ENCODE measurements at places on chromosomes 2 and 18.

- H3K27ac ChIP-seq, result no peak overlapping the region
- no peak for DNase-seq
- H3K4me1 ChIP-seq, result no peaks in the 10 kb centered on the region
- no peaks in the 10 kb centered on the region for H3K27me3 ChIP-seq
- no peaks in the 10 kb centered on the region for H3K36me3 ChIP-seq
Observed at GRCh38 chr2:178681081-178681480, 126.1 kb downstream of the TTN start.

GRCh38 chr2:72953976-72954375 is 36.7 kb downstream of the EMX1 start:
- H3K4me3 ChIP-seq, result no peak overlapping the region
- DNase-seq, result no peak
- no peak overlapping the region for H3K27ac ChIP-seq
- H3K4me1 ChIP-seq, result no peaks in the 10 kb centered on the region
- no peaks in the 10 kb centered on the region for H3K36me3 ChIP-seq

- H3K27me3 ChIP-seq, result no peaks in the 10 kb centered on the region
- DNase-seq, result no peak
- no peaks in the 10 kb centered on the region for H3K4me1 ChIP-seq
- no peaks in the 10 kb centered on the region for H3K36me3 ChIP-seq
- no peak overlapping the region for H3K4me3 ChIP-seq
Observed at GRCh38 chr2:134252092-134252750, 1.7 kb upstream of the MGAT5 start.

GRCh38 chr2:172677363-172677762 is 58.3 kb upstream of the RAPGEF4 start:
- H3K4me3 ChIP-seq, result no peak overlapping the region
- H3K27ac ChIP-seq, result no peak overlapping the region
- DNase-seq, result no peak
- H3K27me3 ChIP-seq, result no peaks in the 10 kb centered on the region
- H3K4me1 ChIP-seq, result no peaks in the 10 kb centered on the region

DNA sequence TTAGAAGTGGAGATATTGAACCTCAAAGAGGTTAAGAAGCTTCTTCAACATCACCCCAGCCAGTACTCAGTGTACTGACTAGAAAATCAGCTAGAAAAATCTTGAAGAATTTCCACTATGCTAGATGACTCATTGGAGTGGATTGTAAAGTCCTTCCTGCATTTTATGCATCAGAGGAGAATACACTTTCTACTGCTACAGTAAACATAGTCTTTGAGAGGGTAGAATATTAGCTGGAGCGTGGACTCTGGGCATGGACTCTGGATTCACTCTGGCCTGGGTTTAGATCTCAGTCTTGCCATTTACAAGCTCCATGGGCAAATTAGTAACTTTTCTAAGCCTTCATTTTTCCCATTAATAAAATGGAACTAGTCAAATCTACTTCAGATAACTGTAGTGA is 215.9 kb downstream of the IRS1 start:
- peaks cover 36% of the 10 kb centered on the region for H3K4me1 ChIP-seq
- no peaks in the 10 kb centered on the region for H3K27me3 ChIP-seq

DNA sequence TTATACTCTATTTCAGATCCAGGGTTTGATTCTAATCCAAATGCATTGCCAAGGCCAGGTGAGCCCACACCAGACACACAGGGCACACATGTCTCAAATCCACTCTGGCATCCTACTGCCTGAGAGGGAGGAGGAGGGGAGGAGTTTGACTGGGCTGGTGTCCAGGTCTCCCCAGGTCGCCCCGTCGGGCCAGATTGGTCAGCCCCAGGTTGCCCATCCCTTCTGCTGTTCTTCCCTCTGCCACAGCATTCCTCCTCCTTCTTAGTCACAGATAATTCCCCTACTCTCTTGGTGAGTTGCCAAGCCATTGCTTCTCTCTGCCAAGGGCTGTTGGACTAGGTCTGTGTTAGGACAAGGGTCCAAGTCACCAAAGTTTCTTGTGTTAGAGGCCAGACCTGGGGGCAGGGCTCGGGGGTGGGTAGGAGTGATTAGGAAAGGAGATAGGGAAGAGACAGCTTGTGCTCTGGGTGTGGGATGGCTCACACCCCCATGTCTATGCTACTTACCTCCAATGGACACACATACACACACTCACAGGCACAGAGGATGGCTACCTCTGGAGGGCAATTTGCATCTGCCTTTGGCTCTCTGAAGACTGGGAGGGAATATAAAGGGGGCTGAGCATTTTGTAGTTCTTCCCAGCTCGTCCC is 2.5 kb upstream of the EGR4 start:
- no peak for DNase-seq
- H3K36me3 ChIP-seq, result no peaks in the 10 kb centered on the region
- no peak overlapping the region for H3K27ac ChIP-seq
- H3K27me3 ChIP-seq, result peaks cover 35% of the 10 kb centered on the region
- H3K4me3 ChIP-seq, result no peak overlapping the region

GRCh38 chr2:214367171-214367570 is 43.7 kb upstream of the VWC2L start:
- H3K36me3 ChIP-seq, result no peaks in the 10 kb centered on the region
- H3K27me3 ChIP-seq, result no peaks in the 10 kb centered on the region
- no peak overlapping the region for H3K27ac ChIP-seq
- H3K4me1 ChIP-seq, result no peaks in the 10 kb centered on the region
- no peak overlapping the region for H3K4me3 ChIP-seq

DNA sequence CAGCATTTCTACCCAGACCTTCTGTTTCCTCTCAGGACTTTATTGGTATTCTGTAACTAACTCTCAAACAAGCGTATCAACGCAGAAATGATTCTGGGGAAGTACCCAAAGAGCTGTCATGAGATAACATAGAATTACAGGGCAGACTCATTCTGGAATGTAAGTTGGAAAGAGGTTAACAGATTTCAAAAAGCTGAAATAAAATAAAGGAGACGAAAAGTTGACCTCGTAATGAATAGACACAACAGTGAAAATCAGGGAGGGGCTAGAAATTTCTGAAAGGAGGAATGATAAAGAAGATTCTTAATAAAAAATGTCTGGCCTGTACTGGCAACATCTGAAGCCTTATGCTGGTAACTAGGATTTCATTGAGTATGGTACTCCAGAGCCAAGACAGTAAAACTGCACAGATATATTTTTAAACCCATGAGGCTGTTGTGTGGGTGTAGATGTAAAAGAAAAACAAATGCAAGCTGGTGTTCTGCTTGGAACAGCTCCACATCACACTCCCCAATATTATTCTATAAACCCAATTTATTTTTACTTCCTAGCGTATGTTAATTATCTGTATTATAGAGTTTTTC is 23.9 kb downstream of the RBMS1 start:
- peaks cover 20% of the 10 kb centered on the region for H3K4me1 ChIP-seq
- no peaks in the 10 kb centered on the region for H3K27me3 ChIP-seq
- no peaks in the 10 kb centered on the region for H3K36me3 ChIP-seq

GRCh38 chr2:103172821-103173220 is 411.0 kb downstream of the TMEM182 start:
- no peaks in the 10 kb centered on the region for H3K4me1 ChIP-seq
- no peaks in the 10 kb centered on the region for H3K36me3 ChIP-seq
- DNase-seq, result peak; percentile 78
- no peaks in the 10 kb centered on the region for H3K27me3 ChIP-seq
- H3K4me3 ChIP-seq, result no peak overlapping the region

- no peak overlapping the region for H3K4me3 ChIP-seq
- DNase-seq, result no peak
- H3K27me3 ChIP-seq, result no peaks in the 10 kb centered on the region
- H3K36me3 ChIP-seq, result no peaks in the 10 kb centered on the region
- H3K4me1 ChIP-seq, result no peaks in the 10 kb centered on the region
Observed at GRCh38 chr18:35807811-35808335, 164.6 kb upstream of the RMP24 start.

DNA sequence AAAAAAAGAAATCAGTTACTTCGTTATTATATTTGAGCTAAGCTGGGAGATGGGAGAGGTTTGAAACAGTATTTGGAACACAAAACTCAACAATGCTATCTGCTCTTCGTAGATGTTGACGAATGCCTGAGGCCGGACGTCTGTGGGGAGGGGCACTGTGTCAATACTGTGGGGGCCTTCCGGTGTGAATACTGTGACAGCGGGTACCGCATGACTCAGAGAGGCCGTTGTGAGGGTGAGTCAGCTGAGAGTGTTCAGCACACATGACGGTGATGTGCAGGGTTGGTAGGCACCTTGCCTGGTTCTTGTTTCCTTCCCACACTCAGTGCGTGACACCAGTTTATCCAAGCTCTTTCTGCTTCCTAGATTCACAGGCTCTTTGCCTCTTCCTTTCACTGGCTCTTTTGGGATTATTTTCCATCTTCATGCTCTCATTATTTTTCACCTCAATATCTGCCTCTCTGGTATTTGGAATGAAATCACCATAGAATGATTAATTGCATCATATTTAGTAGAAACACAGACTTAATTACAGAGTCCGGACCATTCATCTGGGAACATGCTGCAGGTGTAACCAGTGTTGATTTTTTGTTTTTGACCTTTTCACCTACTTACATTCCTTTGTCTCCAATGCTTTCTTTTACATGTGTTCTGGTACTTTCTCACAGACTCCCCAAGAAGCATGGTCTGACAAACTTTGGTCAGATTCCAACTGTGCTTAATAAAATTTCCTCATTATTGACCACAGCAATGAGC is 200.6 kb upstream of the RASGRP3 start:
- H3K27ac ChIP-seq, result no peak overlapping the region
- H3K36me3 ChIP-seq, result no peaks in the 10 kb centered on the region
- H3K4me3 ChIP-seq, result no peak overlapping the region
- no peak for DNase-seq
- no peaks in the 10 kb centered on the region for H3K4me1 ChIP-seq
- H3K27me3 ChIP-seq, result no peaks in the 10 kb centered on the region

DNA sequence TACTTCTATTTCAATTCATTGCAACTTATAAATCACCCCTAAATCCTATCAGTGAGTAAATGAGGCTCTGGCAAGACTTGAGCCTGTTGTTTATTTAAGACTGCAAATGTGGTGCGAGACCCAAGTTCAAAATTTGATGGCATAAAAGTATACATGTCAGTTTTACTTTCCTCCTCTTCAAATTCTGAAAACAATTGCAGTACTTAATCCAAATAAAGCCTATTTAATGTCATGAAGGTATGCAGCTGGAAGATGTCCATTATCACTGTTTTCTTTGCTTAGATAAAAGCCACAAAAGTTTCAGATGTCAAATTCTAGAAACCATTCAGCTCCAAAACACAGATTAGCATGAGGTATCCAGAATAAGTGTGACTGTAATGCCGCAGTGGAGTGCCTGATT is 3.3 kb downstream of the APCDD1 start:
- no peaks in the 10 kb centered on the region for H3K36me3 ChIP-seq
- no peak overlapping the region for H3K4me3 ChIP-seq
- H3K4me1 ChIP-seq, result peaks cover 8% of the 10 kb centered on the region
- H3K27me3 ChIP-seq, result no peaks in the 10 kb centered on the region

GRCh38 chr2:159614534-159615366 is 1.6 kb downstream of the BAZ2B start:
- no peaks in the 10 kb centered on the region for H3K27me3 ChIP-seq
- peak overlapping the region; percentile 73 for H3K4me3 ChIP-seq
- peak overlapping the region; percentile 98 for H3K27ac ChIP-seq
- DNase-seq, result no peak
- H3K36me3 ChIP-seq, result no peaks in the 10 kb centered on the region
- peaks cover 29% of the 10 kb centered on the region for H3K4me1 ChIP-seq

DNA sequence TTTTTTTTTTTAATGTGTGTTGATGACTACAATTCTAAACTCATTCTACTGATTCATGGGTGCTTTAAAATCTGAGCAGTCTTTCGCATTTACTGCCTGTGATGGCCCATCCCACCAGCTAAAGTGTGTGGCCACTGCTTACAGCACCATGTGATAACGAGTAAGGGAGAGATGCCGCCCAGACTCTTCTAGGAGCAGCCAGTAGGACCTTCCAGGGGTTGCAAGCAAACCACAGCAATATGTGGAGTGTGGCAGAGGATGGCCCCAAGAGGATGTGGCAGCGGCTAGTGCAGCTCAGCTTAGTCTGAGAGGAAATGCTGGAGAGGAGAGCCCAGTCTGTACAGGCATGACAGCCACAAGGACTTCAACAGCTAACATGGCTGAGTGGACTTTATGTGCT is 14.9 kb downstream of the IL1B start:
- no peaks in the 10 kb centered on the region for H3K4me1 ChIP-seq
- no peak overlapping the region for H3K27ac ChIP-seq
- no peak for DNase-seq
- no peak overlapping the region for H3K4me3 ChIP-seq
- no peaks in the 10 kb centered on the region for H3K36me3 ChIP-seq

GRCh38 chr18:69401226-69401971 is 711 bp downstream of the DOK6 start:
- peak overlapping the region; percentile 16 for H3K4me3 ChIP-seq
- no peaks in the 10 kb centered on the region for H3K36me3 ChIP-seq
- H3K4me1 ChIP-seq, result peaks cover 11% of the 10 kb centered on the region
- no peaks in the 10 kb centered on the region for H3K27me3 ChIP-seq
- H3K27ac ChIP-seq, result no peak overlapping the region

DNA sequence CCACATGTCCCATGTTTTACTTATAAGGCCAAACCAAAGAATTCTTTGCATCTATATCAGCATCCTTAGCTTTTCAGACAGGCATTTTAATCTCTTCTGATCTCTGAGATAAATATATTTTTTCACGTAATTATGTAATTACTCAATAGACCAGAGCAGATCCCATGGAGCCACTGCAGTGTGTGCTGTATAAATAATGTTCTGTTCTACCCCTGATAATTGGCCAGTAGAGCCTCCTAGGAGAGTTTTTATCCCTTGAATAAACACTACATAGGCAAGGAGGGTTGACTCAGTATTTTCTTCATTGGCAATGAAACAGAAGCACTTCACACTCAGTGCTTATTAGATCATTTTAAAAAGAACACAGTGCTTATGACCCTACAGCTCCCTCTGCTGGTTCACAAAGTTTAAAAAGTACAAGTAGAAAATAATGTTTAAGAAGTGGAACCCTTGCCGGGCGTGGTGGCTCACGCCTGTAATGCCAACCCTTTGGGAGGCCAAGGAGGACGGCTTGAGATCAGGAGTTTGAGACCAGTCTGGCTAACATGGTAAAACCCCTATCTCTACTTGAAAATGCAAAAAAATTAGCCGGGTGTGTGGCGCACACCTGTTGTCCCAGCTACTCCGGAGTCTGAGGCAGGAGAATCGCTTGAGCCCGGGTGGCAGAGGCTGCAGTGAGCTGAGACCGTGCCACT is 91.9 kb downstream of the PPP1R1C start:
- no peak overlapping the region for H3K4me3 ChIP-seq
- H3K27ac ChIP-seq, result no peak overlapping the region
- peak; percentile 19 for DNase-seq
- H3K27me3 ChIP-seq, result no peaks in the 10 kb centered on the region
- no peaks in the 10 kb centered on the region for H3K4me1 ChIP-seq
- H3K36me3 ChIP-seq, result no peaks in the 10 kb centered on the region

DNA sequence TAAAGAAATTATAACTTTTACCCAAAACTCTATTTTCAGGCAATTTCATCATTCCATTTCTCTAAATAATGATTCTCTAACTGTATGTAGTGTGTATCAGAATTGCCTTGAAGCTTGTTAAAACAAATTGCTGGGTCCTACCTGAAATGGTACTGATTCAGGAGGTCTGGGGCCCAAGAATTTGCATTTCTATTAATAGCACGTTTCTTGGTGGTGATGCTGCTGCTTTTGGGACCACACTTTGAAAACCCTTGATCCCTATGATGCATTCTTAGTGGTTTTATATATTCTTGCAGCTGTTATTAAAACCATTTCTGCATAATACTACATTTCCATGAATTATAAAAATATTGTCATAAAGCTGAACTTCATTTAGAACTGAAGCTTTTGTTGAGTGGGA is 140.7 kb downstream of the NCK2 start:
- H3K4me3 ChIP-seq, result no peak overlapping the region
- no peaks in the 10 kb centered on the region for H3K27me3 ChIP-seq
- H3K27ac ChIP-seq, result no peak overlapping the region
- DNase-seq, result no peak

- H3K4me3 ChIP-seq, result no peak overlapping the region
- no peaks in the 10 kb centered on the region for H3K27me3 ChIP-seq
- no peak for DNase-seq
- H3K36me3 ChIP-seq, result no peaks in the 10 kb centered on the region
- H3K27ac ChIP-seq, result no peak overlapping the region
Observed at GRCh38 chr2:145119225-145119624, 599.3 kb upstream of the ZEB2 start.

Data from thyroid gland (tissue), 4 donors.